ENCODE measurements at places on chromosomes 2 and 18.

DNA sequence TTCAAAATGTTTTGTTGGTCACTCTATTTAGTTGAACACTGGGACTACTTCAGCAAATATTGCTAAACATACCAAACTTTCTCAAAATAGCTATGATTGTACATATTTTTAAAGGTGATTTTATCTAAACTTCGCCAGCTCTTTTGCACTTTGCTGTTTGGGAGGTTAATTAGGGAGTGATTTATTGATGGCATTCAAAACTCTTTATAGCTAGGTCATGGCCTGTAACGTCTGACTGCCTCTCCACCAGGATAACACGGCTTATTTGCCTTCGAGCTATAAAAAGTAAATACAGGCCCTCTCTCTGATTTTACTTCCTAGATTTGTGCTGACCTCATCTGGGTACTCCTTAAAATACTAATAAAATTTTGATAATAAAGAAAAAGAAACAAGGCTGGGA is 931.9 kb downstream of the DCDC2C start:
- DNase-seq = no peak

GRCh38 chr2:132374151-132374550 is 42.5 kb upstream of the GPR39 start:
- DNase-seq = no peak

GRCh38 chr2:20089715-20090464 is 38.5 kb upstream of the LAPTM4A start:
- no peak for DNase-seq

DNA sequence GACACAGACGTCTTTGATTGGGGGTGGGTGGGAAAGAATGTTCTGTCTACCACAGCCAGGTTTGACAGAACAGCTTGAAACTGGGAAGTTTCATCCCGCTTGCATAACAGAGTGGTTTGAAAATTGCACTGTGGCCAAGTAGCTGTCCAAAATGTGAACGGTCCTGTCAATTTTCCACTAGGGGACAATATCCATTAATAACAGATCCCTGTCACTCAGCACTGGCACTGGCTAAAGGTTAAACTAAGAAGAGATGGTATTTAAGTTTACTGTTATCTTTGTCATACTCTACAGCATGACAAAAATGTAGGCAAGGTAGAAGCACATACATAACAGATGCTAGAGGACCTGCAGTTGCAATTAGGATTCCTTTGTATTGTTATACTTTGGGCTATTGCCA is 55.6 kb upstream of the ACMSD start:
- no peak for DNase-seq

DNA sequence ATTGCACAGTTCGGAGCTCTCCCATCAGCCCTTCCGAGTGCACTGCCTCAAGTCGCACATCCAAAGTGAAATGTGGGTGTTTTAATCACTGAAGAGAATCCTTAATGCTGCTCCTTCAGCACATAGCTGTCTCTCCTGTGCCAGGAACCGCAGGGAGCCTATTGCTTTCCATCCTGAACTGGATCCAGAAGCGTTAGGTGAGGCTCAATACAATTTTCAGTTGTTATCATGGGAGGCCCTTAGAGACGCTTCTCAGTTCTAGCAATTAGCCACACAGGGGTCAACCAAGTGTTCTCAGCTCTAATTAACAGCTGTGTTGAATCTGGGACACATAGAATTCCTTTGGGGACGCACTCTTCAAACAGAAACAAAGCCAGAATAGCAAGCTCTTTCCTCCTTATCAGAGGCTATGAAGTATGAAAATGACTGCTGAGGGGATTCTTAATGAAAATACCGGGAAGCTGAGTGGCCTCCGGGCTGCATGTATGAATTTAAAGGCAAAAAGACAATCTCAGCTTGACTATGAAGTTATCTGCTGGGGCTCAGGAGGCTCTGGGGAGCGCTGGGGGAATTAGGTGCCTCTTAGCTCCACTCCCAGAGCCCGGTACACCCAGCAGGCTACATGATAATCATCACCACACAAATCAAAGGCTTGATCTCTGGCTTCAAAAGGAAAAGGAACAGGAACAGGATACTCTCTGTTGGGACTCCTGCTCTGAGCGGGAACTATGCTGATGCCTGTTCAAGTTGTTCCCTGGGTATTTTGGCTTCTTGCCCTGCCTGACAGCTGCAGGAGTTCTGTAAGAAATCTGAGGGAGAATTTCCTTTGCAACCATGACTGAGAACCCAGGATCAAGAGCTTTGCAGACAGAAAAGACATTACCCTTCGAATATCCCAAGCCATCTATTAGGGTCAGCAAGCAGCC is 55.4 kb upstream of the NCOA1 start:
- no peak for DNase-seq

DNA sequence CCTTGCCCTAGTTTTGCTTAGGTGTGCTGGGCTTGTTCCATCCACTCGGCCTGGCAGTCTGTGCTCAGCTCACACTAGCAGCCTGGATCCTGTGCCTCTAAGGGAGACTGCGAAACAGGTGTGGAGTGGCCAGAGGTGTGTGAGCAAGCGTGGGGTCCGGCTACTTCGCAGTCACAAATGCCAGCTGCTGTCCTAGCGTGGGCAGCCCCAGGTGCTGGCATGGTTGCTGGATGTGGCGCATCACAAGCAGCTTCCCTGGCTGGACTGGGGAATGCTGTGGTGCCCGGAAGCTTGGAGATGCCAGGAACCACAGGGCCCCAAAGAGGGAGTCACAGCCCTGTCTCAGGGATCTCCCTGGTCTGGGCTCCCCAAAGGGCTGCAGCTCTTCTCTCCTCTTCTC is 119.0 kb upstream of the TMEFF2 start:
- DNase-seq = no peak

Data from stimulated activated CD4-positive, alpha-beta T cell treated with anti-CD3 and anti-CD28 coated beads, Interleukin-15, amount 100 ng/mL, for 24 hours (primary cell).